ENCODE measurements at places on chromosomes 5 and 9. TPM values are rescaled to one million over a fixed set of nuclear protein-coding genes. Genes with fewer than 3 reads are reported as not detected.

GRCh38 chr9:111525056-111525977 is at the start of gene ZNF483:
Gene ZNF483, plus strand, starts transcription at chr9:111525179. Its CDS starts 2,217 bp downstream, at chr9:111527396.
- no peaks in the 10 kb centered on the region for H3K27me3 ChIP-seq
- no peaks in the 10 kb centered on the region for H3K36me3 ChIP-seq
- peak within 1 kb of the TSS; percentile 78 for H3K27ac ChIP-seq
- no peaks in the 10 kb centered on the region for H3K4me1 ChIP-seq
- H3K4me3 ChIP-seq = peak within 1 kb of the TSS; percentile 81
- DNase-seq = peak; percentile 78

GRCh38 chr5:72417333-72418062 is 89.7 kb downstream of the ZNF366 start:
- no peak overlapping the region for H3K27ac ChIP-seq
- no peaks in the 10 kb centered on the region for H3K4me1 ChIP-seq
- H3K36me3 ChIP-seq = no peaks in the 10 kb centered on the region
- no peaks in the 10 kb centered on the region for H3K27me3 ChIP-seq

- H3K36me3 ChIP-seq = no peaks in the 10 kb centered on the region
- H3K4me1 ChIP-seq = no peaks in the 10 kb centered on the region
- no peak overlapping the region for H3K4me3 ChIP-seq
- H3K27ac ChIP-seq = no peak overlapping the region
- DNase-seq = no peak
Measured at GRCh38 chr9:131954299-131954698, 125.4 kb downstream of the MED27 start.

DNA sequence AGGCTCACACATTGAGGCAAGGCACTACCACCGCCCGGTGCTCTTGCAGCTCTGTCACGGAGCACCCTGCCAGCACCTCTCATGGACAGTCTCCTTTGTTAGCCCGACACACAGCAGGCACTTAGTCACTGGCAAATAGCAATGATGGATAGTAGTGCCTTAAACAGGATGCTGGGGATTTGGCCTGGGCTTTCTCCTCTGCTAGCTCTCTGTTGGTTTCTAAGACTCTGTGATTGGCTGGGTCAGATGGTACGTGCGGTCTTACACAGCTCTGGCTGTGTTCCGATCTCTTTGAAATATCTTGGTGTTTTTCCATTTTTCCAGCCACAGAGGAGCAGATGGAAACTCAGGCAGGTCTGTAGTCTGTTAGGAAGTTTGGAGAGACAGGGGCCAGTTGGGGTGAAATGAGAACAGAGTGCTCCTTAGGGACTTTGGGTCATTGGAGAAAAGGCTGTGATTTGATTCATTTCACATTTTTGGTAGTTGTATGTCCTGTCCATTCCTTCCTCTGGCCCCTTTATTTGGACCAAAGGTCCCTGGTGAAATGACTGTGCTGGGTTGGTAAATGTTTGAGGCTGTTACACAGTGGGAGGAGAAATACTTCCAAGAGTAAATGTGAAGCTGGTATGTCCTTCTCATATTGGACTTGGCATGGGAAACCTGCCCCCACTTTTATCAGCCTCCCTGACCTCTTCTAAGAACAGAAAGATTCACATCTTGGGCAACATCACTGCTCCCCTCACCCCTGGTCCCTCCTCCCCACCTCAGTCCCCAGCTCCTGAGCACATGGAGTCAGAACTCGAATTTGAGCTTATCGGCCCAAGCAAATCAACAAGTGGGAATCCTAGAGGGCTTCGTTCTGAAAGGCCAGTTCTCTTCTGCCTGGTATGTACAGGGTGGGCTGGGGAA is 3.4 kb downstream of the SMIM3 start:
- H3K4me3 ChIP-seq = no peak overlapping the region
- no peak for DNase-seq
- peaks cover 31% of the 10 kb centered on the region for H3K4me1 ChIP-seq
- H3K27me3 ChIP-seq = no peaks in the 10 kb centered on the region
- H3K36me3 ChIP-seq = no peaks in the 10 kb centered on the region

ADAMTS6 gene
- 6.0 TPM for total RNA-seq

RMI1 gene
- total RNA-seq = 3.7 TPM

PDE6A gene
- total RNA-seq = 0.15 TPM

Measured in breast epithelium (tissue), 4 donors.